NCI-H1436 treated with DMSO at 0.1 percent for 48 hours (cell line): ENCODE measurements at places on chromosomes 11 and 22.
A peak's percentile ranks its signal among the peaks of the same experiment; 100 is the strongest.

DNA sequence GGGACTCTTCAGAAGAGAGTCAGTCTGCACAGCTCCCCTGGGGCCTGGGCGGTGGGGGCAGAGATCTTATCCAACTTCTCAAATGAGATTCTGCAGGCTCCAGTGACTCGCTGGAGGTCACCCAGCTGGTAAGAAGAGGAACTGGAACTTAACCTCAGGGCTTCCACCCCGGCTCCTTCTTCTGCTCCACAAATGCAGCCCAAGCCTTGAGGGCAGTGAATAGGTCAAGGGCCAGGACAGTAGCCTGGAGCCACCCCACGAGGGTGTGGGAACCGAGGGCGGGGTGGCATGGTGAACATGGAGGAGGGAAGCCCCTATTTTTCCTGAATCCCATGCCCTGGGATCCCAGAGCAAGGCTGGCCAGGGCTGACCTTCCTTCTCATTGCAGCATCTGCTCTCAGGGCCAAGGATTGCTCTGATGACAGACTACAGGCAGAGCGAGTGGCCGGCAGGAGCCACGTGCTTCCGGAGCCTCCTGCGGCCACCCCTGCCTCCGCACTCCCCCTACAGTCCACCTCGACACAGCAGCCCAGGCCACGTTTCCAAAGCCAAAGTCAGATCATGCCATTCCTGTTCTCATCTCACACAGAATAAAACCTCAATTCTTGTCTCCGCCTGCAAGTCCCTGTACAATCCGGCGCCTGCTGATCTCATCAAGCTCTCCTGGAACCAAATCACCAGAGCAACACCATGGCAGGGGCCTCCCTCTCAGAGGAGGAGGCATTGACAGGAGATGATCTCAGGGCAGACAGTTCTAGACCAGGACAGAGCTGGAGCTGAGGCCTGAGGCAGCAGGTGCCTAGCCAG is 21.1 kb upstream of the UPK3A start:
- no peak for DNase-seq

DNA sequence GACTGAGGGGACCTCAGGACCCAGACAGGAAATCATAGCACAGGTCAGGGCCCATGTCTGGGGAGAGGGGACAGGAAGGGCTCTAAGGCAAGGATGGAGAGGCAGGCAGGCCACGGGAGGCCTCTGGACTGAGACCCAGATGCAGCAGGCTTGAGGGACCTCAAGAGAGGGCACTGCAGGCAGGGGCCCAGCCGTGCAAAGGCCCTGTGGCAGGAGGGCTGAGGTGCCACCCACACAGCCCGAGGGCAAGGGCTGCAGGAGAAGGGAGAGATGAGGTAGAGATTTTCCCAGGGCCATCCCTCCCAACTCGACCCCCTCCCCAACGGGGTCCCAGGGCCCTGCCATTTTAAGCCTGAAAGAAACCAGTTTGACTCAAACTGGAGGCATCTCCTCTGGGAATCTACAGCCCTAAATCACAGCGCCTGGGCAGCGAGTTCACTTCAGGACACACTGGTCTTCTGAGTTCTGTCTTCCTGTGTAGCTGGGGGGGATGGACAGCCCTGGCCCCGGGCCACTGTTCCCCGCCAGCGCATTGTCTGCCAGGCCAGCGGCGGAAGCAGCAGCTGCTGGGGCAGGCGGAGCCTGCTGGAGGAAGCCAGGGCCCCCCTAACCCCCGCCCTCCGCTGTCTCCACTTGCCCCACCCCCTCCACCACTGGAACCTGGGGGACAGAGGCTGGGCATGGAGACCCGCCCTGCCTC is 20.3 kb upstream of the WNT7B start:
- no peak for DNase-seq

DNA sequence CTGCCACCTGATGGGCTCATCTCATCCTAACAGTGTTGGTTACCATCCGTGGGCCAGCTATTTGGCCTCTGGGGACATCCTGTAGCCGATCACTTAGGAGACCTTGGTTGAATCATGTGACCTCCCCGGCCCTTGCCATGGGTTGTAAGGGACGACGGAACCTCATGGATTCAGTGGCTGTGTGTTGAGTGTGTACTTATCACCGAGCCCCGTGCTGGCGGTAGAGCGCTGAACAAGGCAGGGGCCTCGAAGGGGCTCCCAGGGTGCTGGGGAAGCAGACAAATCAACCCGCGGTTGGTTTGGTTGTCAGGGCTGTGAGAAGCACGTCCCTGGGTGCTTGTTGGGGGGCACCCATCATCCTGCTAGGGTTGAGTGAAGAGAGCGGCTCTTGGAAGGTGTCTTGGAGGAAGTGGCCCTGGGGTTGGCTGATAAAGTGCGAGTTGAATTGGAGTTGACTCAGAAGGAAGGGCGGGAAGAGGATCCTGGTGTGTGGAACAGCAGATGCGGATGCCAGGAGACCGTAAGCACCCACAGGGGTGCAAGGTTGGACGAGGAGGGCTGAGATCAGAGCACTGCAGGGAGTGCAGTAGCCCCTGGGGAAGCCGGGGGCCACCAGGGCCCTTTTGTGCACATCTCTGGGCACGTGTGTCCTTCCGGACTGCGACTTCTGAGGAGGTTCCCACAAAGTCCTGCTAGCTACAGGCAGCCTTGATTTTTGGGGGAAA is 53.6 kb downstream of the MPPED1 start:
- no peak for DNase-seq

GRCh38 chr11:88266919-88267318 is 70.6 kb downstream of the CTSC start:
- no peak for DNase-seq

DNA sequence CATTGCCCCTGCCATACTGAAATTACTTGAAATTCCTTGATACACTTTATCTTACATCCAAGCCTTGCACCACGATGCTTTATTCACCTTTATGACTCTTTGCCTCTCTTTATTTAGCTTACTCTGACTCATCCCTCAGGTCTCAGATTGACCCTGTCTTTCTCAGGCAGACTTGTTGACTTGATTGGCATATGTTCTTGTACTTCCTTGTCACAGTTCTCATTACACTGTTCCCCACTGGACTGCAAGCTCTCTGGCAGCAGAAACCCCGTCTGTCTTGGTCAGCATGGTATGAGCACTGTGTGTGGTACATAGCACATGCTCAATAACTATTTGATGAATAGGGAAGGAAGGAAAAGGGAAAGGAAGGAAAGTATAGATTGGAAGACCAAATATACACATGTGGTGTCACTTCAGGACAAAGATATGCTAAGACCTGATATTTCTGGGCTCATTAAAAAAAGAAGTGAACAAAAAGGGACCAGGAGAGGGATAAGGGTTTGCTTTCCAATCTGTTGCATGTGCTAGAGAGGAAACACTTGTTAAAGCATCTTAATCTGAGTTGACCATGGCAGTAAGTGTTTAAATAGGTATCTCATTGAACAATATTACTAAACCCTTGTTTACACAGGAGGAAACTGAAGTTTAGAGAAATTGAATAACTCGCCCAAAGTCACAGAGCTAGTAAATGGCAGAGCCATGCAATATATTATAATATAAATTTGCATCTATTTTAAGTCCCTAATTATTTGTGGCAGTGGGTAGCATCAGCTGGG is 7.2 kb downstream of the LYVE1 start:
- no peak for DNase-seq

- DNase-seq, result peak; percentile 9
Measured at GRCh38 chr11:46649180-46649738, 31.9 kb downstream of the ATG13 start.

GRCh38 chr11:77069969-77070582 is 3.3 kb downstream of the CAPN5 start:
- no peak for DNase-seq

DNA sequence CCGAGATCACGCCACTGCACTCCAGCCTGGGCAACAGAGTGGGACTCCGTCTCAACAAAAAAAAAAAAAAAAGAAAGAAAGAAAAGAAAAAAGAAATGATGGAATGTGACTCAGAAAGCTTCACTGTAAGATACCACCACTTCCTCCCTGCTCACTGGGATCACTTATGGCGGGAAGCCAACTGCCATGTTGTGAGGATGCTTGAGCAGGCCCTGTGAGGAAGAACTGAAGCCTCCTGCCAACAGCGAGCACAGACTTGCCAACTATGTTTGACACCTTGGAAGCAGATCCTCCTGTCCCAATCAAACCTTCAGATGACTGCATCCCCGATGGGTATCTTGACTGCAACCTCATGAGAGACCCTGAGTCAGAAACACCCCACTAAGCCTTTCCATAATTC is 8.3 kb downstream of the SEC14L6 start:
- no peak for DNase-seq

DNA sequence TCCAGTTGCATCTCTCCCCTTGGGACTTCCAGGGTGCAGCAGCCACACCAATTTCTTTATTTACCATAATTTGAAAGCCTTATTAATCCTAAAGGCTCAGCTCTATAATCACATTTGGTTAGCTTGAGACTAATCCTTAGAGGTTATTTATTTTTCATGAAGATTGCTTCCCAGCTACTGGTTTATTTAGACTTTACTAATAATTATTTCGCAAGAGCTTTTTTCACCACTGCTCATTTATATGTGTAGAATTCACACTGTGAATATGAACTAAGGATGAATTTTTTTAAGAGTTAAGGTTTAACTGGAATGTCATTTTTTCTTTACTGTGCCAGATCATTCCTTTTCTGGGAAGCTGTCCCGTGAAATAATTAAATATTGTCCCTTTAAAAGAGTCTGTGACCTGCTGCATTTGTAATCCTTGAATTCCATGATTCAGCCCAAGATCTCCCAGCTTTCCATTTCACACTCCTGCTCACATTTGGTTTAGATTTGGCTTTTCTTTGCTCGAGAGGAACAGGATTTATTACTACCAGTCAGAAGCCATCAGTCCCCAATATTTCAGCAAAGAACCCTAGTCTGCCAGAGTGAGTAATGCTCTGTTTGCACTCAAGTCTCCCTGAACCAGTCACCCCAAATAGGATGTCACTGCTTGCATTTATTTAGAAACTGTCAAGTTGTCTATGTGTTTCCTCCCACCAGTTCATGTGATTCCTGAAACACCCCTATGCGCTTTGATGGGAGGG is 4.4 kb upstream of the CD44 start:
- DNase-seq, result no peak

DNA sequence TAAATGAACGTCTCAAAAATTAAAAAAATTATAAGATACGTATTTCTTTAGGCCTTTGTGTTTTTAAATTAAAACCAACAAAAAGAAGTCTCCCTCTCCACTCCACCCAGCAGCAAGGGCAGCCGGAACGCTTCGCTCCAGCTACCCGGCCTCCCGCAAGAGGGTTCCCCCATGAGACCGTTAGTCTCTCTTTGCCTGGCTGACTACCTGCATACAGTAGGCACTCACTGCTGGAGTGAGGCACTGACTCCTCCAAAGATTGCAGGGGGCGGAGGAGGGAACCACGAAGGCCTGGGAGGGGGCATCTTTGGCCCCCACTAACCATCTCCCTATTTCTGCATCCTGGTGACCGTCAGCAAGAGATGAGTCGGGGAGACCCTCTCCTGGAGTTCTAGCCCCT is 10.1 kb downstream of the CBX6 start:
- no peak for DNase-seq

DNA sequence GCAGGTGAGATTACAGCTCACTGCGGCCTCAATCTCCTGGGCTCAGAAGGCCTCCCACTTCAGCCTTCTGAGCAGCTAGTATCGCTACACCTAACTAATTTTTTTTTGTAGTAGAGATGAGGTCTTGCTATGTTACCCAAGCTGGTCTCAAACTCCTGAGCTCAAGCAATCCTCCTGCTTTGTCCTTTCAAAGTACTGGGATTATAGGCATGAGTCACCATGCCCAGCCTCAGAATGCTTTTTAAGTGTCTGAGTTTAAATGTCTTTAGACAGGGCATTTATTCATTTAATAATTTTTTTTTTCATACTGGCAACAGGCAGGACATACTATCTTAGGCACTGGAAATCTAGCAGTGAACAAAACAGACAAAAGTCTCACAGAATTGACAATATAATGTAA is 27.7 kb downstream of the LRP4 start:
- DNase-seq, result no peak

GRCh38 chr11:130055617-130056016 is 14.1 kb upstream of the APLP2 start:
- no peak for DNase-seq

GRCh38 chr22:47307326-47307725 is 544.9 kb downstream of the TBC1D22A start:
- no peak for DNase-seq

GRCh38 chr11:94500181-94500580 is 6.4 kb downstream of the ANKRD49 start:
- DNase-seq, result no peak

- DNase-seq, result no peak
Measured at GRCh38 chr11:84922212-84922805, 704.8 kb downstream of the DLG2 start.

- DNase-seq, result no peak
Measured at GRCh38 chr11:122778148-122778547, 60.2 kb upstream of the CRTAM start.

- no peak for DNase-seq
Measured at GRCh38 chr22:36860017-36860416, 789 bp upstream of the NCF4 start.

DNA sequence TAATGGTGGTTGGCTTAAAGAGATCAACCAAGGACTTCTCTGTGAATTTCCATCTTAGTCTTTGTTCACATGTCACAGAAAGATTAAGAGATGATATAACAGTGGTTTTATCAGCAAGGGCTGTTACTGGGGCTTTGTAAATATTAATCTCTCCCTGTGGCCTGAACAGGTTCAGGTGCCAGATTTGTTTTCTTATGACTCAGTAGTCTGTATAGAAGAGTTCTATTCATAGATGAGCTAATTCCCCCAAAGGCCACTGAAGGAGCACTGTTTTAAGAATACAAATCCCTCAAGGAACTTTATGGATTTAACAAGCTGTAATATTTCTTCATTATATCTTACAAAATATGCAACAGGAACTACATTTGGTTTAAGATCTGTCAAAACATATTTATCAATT is 50.4 kb downstream of the TCP11L1 start:
- no peak for DNase-seq

DNA sequence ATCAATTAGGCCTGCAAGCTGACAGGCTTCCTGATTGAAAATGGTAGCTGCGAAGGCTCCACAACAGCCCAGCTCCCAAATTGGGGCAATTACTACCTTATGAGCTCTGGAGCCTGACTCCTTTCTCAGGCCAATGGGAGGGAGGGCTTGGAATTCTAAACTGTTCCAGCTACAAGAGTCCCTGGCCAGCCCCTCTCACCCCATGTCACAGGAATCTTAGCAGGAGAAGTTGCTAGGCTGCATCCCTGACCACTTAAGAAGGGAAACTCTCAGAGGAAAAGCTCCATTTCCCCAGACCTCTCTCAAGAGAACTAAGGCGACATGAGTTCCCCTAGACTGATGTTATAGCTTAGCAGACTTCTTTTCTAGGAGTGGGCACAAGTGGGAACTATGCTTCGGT is 4.9 kb downstream of the LRP4 start:
- no peak for DNase-seq

- DNase-seq, result no peak
Measured at GRCh38 chr11:113977071-113977490, 2.2 kb downstream of the HTR3A start.

- no peak for DNase-seq
Measured at GRCh38 chr11:107679255-107680024, 32.4 kb downstream of the SLN start.

- no peak for DNase-seq
Measured at GRCh38 chr11:89436071-89436470, 55.1 kb downstream of the NOX4 start.
